IPS-NIHi11 (cell line): ENCODE measurements at places on chromosomes 1 and 21.

DNA sequence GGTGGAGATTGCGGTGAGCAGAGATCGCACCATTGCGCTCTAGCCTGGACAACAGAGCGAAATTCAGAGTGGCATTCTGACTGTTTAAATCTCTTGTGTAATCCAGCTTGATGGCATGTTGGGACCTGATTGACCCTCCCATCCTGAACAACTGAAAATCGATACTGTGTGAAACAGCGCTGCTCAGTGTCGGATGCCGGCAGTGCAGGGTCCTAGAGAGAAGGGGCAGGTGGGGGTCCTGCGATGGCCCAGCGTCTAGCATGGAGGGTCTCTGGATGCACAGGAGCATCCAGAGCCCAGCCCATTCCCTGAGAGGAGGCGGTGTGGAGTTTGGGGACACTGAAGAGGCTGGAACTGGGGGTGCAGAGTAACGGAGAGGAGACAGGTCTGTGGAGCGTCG is 15.8 kb downstream of the AGT start:
- peak; percentile 66 for DNase-seq

DNA sequence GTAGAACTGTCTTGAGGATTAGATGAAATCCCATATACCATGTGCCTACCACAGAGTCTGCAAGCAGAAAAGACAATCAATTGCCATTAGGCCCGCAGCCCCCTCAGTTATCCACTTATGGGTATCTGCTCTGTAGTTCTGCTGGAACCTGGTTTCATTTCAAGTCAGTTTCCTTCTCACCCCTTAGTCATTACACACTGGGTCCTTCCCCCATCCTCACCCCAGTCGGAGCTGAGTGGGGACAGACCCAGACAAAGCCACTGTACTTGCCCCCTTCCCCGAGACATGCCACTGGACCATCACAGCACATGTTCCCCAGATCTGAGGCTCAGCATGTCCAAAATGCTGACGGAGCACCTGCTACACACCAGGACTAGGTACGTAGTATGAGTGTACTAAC is 21.2 kb downstream of the PGLYRP3 start:
- no peak for DNase-seq

DNA sequence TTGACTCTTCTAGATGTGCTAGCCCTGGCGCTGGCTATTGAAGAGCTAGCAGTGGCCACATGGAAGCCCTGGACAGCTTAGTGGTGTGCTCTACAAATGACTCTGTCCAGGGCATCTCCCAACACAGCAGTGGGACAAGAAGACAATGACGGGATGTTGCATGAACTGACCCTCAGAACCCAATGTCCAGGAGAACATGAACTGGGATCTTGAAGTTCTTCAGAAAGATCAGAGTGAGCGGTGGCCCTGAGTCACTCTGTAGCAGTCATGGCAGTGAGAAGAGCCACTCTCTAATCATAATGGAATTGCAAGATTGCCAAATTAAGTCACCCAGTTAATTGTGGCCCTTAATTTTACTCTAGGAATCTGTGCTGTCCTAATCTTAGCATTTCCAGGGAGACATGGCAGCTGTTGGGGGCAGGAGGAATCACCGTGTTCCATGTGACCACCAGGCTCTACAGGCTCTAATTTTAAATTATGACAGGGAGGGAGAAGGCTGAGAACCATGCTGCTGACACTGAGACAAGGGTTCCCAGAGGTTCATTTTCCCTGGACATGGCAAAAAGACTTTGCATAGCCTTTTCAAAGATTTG is 10.2 kb upstream of the OBSCN start:
- no peak for DNase-seq

- DNase-seq = no peak
Measured at GRCh38 chr1:218459450-218459849, 114.3 kb downstream of the TGFB2 start.

GRCh38 chr1:2095981-2096736 is 45.9 kb downstream of the PRKCZ start:
- no peak for DNase-seq

GRCh38 chr1:242240077-242240476 is 241.2 kb upstream of the MAP1LC3C start:
- no peak for DNase-seq

DNA sequence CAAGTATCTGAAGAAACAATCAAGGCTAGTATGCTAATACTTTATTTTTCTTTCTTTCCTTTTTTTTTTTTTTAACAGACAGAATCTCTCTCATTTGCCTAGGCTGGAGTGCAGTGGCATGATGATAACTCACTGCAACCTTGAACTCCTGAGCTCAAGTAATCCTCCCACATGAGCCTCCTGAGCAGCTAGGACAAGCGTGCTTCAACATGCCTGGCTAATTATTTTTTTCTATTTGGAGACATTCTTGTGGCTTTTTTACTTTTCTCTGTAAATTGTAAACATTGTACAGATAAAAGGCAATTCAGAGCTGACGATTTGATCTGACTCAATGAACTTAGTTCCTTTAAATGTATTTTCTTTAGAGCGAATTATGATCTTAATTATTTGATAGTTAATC is 41.4 kb downstream of the CCDC18 start:
- no peak for DNase-seq

DNA sequence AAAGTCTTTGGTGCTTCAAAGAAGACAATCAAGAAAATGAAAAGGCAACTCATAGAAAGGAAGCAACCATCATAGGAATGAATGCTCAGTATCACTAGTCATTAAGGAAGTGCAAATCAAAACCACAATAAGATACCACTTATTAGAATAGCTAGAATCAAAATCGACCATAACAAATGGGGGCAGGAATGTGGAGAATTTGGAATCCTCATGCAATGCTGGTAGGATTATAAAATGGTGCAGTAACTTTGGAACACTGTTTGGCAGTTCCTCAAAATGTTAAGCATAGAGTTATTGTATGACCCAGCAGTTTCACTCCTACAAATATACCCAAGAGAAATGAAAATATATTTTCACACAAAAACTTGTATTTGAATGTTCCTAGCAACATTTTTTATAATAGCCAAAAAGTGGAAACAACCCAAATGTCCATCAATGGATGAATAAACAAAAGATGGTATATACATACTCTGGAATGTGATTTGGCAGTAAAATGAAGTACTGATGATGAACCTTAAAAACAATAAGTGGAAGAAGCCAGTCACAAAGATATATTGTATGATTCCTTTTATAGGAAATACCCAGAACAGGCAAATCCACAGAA is 105.6 kb downstream of the MIS18A start:
- DNase-seq = no peak

DNA sequence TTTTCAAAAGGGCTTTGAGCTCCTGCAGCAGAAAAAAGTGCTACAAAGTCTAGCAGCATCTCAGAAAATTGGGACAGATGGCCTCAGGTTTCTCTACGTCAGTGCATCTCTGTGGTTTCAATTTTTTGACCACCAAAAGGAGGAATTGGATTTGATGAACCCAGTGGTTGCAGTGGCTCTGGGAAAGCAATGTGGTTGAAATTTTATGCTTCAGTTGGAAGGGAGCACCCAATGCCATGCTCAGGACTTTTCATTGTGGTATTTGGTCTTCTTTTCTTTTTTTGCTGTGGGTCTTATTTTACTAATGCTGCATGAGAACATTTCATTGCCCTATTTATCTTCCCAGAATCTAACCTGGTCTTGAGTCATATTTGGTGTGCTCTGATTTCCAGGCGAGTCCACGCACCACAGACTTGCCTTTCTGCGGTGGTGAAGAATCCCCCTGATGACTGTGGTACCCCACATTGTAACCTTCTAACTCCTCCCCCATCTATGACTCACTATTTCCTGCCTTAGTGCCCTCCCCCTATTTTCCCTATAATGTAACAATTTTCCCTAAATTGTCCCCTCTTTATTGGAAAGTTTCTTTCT is 56.7 kb downstream of the S1PR1 start:
- DNase-seq = no peak

DNA sequence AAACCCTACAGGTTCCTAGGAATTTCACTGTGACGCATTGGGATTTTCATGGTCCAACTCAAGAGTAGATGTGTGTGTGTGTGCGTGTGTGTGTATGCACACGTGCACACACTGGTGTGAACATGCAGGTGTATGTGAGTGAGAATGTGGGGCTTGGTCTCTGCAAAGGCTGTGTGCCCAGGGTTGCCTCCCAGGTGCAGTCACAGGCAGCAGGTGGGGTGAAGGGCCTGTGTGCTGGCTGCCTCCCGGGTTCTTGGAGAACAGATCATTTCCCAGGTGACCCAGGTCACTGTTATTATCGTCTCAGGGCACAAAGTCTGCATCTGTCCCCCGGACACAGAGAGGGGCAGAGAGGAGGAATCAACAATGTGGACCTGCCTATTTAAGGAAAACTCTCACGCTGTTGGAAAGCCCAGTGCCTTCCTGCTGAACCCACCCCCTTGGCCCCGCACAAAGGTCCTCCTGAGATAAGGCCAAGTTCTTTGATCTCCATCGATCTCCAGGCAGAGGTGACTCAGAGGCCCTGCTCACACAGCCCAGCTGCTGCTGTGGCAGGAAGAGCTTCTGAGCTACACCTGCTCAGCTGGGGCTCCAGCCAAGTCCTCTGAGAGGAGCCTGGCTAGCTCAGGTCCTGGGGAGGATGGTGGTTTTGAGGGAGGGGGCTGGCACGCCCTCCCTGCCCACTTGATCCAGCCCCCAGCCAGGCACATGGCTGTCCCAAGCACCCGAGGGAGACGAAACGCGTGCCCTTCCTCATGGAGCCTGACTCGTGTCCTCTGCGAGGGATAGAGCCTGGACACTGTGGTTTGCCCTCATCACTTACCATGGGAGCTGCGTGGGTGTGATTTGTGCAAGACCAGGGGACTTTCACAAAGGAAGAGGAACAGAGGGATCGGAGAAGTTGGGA is 134.0 kb upstream of the ARHGEF16 start:
- no peak for DNase-seq

GRCh38 chr1:206120406-206120805 is 3.2 kb upstream of the AVPR1B start:
- no peak for DNase-seq

GRCh38 chr1:152036267-152037216 is at the start of gene S100A11:
Gene S100A11 (minus strand): TSS chr1:152037004. CDS start chr1:152036915, 89 bp downstream.
- DNase-seq = peak; percentile 81

- no peak for DNase-seq
Measured at GRCh38 chr1:248842781-248843331, 4.8 kb downstream of the ZNF672 start.

GRCh38 chr1:223074445-223075300 is 68.4 kb downstream of the TLR5 start:
- DNase-seq = peak; percentile 23

GRCh38 chr1:151024540-151025146 is 11.7 kb upstream of the BNIPL start:
- peak; percentile 91 for DNase-seq

- no peak for DNase-seq
Measured at GRCh38 chr1:44553771-44554170, 120.5 kb downstream of the TMEM53 start.
